ENCODE measurements at places on chromosomes 1 and 21.

GRCh38 chr1:27807385-27807784, 23.2 kb upstream of the PPP1R8 start:
- no peak for DNase-seq

DNA sequence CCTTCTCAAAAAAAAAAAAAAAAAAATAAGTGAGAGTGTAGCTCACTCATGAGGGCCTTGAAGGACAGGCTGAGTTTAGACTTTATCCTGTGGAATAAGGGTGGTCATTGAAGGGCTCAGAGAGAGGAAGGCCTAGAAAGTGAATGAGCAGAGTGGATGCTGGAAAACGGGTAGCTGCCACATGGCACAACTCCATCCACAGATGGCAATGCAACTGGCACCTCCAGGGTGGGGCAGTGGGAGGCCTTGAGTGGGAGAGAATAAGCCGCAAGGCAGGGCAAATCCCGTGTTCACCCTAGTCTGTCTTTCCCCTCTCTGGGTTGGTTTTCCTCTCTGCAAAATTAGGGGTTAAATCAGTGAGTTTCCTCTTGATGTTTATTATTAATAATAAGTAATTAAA, 3.1 kb downstream of the TNNI1 start:
- no peak for DNase-seq

GRCh38 chr1:35847935-35848565, 35.0 kb upstream of the AGO1 start:
- DNase-seq: no peak

- DNase-seq: no peak
These were observed 49.0 kb upstream of the VAMP3 start for GRCh38 chr1:7721940-7722669.

GRCh38 chr1:34060187-34060730, 104.8 kb downstream of the CSMD2 start:
- no peak for DNase-seq

- no peak for DNase-seq
These were observed 35.5 kb upstream of the LRRC52 start for GRCh38 chr1:165508291-165508690.

DNA sequence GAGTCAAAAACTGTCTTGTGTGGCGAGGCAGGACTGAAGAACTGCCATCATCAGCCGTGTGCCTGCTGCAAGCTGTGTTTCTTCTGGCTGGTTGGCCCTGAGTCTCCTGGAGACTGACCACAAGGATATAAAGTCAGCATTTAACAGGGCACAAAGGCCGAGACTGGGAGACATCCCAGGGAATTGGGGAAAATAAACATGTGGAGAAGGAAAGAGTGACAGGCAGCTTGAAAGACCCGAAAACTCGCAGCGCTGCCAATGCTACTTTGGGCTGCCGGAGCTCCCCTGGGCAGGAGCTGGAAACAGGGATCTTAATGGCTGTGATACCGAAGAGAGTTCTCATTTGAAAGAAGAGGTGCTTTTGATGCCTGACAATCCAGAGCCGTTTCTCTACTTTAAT, 125.3 kb upstream of the HMGB4 start:
- DNase-seq: no peak

DNA sequence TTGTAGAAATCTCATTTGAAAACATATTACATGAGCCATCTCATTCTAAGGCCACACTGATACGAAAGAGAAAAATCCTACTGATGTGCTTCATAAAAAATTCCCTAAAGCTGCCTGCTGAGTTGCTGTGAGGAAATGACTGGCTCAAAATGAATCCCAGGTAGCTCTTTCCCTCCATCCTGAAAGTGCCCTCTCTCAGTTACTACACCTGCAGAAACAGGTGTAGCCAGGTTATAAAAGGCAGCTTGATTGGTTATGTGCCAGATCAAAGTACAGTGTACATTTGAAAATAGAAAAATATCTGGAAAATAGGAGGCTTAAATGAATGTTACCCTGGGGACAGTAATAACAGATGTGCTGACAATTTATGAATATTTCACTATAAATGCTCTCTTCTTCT, 833.4 kb upstream of the ADGRL4 start:
- DNase-seq: no peak

DNA sequence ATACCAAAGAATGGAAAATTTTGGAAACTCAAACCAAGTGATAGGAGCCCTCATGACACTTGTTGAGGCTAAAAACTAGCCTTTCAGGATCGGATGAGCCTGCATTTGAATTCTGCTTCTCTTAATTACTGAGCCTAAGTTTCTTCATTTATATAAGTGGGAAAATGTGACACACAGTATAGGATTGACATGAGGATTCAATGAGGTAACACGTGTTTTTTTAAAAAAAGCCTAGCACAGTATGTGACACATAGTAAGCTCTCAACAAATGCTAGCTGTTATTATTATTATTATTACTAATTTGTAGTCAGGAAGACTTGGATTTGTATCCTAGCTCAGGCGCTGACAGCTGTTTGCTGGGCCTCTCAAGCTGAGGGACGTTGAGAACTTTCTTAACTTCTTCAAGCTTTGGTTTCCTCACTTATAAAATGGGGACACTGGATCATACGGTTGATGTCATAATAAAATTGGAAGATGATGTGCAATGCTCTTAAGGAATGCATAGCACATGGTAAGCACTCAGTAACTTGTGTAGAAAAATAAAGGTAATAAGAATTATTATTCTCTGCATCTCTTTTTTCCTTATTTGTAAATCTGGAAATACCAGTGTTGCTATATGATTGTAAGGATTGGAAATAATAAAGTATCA, 55.4 kb upstream of the JUN start:
- DNase-seq: no peak

DNA sequence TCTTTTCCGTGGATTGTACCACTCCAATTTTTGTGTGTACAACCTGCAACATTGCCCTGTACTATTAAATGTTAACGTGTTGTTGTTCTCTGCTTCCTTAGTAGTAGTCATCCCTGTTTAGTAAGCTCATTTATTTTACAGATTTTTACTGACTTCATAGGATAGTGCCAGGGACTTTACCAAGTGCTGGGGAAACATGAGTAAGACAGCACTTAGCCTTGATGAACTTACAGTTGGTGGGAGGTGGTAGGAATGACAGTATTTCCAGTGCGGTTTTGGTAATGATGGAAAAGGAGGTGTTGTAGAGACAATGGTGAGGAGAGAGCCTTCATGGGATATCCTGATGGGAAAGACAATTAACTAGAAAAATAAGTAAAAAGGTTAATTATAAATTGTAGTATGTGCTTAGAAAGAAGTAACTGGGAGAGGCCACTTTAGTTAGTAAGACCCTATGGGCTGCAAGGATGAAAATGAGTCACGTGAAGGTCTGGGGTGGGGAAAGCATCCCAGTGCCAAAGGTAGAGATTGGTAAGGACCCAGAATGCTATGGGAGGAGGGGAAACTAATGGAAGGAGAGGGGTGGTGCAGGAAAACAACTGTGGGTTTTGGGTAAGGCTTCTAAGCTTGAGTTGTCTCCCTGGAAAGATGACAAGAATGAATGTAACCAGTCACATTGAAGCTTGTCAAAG, 1.7 kb downstream of the RLF start:
- DNase-seq: no peak

DNA sequence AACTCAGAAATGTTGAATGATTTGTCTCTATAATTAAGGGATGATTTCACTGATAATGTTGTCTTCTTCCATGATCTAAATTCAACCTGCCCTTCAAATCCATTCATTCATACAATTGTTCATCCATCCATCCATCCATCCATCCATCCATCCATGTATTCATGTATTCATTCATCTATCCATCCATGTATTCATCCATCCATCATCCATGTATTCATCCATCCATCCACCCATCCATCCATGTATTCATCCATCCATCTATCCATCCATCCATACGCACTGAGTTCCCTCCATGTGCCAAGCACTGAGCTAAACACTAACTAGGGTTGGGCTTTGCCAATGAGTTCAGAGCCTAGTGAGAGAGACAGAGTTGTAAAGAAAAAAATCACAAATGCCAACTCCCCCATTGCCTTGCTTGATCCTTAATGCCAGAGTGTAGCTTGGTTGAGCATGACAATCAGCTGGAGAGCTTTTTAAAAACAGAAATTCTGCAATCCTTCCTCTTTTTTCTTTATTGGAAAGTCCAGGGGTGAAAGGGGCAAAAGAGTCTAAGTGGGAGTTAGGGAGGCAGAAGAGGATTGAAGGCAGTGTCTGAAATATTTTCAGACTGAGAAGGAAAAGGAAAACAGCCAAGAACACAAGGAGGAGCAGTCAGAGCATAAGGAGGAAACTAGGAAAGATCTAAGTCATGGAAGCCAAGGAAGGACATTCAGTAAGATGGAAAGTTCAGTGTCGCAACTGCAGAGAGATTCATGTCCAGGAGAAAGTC, 92.4 kb upstream of the ERG start:
- DNase-seq: no peak

DNA sequence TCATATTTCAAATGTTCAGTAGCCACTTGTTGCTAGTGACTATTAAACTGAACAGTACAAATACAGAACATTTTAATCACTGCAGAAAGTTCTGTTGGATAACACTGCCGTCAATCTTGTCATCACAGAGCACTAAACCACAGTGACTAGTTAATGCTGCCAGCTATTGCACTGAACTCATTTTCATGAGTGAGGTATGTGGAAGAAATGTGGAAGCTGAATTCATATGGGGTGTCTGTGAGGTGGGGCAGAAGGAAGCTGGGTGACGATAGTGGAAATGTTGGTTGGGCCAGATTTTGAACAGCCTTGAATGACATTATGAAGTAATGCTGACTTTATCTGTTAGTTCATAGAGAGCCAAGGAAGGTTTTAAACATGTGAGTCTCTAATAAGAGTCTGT, 49.6 kb downstream of the OSBPL9 start:
- DNase-seq: no peak
